Osteoblast (primary cell): ENCODE measurements at places on chromosomes 16 and 17. TPM values are rescaled to one million over a fixed set of nuclear protein-coding genes. Genes with fewer than 3 reads are reported as not detected.

TBC1D3H gene
- not detected in 2 replicates for total RNA-seq

SSTR5 gene
- total RNA-seq, result not detected in 2 replicates

DNA sequence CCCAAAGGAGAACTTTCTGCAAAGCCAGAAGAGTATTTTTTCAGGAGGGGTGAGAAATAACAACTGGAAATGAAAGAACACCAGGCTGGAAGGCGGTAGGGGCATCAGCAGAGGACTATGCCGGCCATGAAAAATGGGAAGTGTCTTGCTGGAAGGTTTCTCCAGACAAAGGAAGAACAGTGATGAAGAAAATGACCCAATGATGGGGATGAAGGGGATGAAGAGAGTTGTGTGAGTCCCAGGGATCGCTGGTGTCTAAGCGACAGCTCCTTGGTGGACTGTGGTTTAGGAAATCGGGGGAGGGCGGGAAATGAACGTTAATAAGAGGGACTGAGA is 623 bp downstream of the TTLL6 start:
- H3K27me3 ChIP-seq, result peaks cover 32% of the 10 kb centered on the region
- no peaks in the 10 kb centered on the region for H3K4me1 ChIP-seq
- no peaks in the 10 kb centered on the region for H3K36me3 ChIP-seq
- DNase-seq, result no peak
- no peak overlapping the region for H3K27ac ChIP-seq

CACNG1 gene
- total RNA-seq, result not detected in 2 replicates

GRCh38 chr17:16986391-16986790 is 14.5 kb upstream of the TNFRSF13B start:
- H3K27ac ChIP-seq, result no peak overlapping the region
- H3K27me3 ChIP-seq, result no peaks in the 10 kb centered on the region
- no peak overlapping the region for H3K4me3 ChIP-seq
- peaks cover 14% of the 10 kb centered on the region for H3K4me1 ChIP-seq
- no peak for DNase-seq
